MV-4-11 (cell line): ENCODE measurements at places on chromosomes 6 and 20.

- no peak for DNase-seq
Measured at GRCh38 chr6:84615113-84615850, 149.1 kb downstream of the TBX18 start.

GRCh38 chr6:113184736-113185135 lies 672.4 kb upstream of the MARCKS start:
- DNase-seq = no peak

GRCh38 chr6:22873513-22874136 lies 304.3 kb downstream of the HDGFL1 start:
- no peak for DNase-seq

DNA sequence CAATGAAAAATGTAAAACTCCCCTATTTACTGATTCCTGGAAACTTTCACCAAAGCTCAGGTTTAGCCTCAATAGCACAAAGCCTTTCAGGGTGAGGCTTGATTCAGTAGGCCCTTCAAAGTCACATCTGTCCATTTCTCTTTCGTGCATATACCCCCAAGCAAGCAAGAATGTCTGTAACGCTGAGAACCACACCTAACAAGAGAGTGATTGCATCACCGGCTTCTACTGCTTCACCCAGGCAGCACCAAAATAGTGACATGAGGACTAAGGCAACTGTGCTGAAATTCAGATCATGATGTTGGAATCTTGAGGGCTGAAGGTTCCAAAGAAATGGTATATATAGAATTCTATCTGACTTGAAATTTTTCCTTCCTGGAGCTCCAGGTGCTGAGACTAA lies 26.1 kb downstream of the CGA start:
- no peak for DNase-seq

DNA sequence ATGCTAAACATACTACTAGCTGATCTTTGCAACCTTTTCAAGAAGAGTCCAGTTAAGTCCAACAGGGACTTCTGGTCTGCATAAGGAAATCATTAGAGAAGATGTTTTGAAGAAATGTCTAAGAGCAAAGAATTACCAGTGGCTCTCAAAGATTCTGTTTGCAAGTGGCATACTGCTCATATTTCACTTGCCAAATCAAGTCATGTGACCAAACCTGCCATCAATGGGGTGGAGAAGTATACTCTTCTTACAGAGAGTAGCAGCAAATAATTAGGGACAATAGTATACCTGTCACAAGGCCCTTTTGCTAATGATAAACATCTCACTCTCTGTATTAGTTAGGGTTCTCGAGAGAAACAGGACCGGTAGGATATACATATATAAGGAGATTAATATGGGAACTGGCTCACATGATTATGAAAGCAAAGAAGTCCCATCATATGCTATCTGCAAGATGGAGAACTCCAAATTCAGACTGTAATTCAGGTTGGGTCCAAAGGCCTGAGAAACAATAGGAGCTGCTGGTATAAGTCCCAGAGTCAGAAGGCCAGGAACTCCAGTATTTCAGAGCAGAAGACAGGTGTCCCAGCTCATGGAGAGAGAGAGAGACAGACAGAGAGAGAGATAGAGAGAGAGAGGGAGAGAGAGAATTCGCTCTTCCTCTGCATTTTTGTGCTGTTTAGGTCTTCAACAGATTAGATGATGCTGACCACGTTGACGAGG lies 111.5 kb downstream of the LCA5 start:
- no peak for DNase-seq

GRCh38 chr6:14292119-14292518 lies 174.5 kb downstream of the CD83 start:
- DNase-seq = no peak

GRCh38 chr20:56685879-56686278 lies 56.8 kb downstream of the TFAP2C start:
- no peak for DNase-seq

- DNase-seq = peak; percentile 94
Measured at GRCh38 chr20:41011551-41012067, 17.0 kb upstream of the TOP1 start.

DNA sequence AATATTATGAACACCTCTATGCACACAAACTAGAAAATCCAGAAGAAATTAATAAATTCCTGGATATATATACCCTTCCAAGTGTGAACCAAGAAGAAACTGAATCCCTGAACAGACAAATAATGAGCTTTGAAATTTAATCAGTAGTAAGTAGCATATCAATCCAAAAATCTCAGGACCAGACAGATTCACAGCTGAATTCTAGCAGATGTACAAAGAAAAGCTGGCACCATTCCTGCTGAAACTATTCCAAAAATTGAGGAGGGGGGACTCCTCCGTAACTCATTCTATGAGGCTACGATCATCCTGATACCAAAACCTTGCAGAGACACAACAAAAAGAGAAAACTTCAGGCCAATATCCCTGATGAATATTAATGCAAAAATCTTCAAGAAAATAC lies 67.0 kb upstream of the PDE7B start:
- no peak for DNase-seq

GRCh38 chr6:136897071-136897470 lies 25.0 kb upstream of the SLC35D3 start:
- no peak for DNase-seq

DNA sequence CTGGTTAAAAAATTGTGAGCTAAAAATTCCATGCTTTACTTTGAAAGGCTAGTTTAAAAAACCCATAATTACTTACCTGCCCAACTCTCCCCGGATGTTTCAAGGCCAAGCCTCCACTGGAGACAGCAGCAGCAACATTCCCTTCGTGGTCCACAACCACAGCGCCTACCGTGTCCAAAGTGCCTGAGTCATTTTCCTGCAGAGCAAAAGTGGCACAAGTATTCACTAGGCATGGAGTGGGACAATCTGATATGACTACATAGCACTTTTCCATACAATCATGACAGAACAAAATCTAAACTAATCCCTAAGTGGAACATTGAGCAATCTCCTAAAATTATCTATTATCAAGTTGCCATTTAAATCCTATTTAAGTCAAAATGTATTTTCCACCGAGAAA lies 104.8 kb downstream of the TASP1 start:
- DNase-seq = no peak

- DNase-seq = no peak
Measured at GRCh38 chr6:148747471-148748165, 788 bp downstream of the UST start.

- no peak for DNase-seq
Measured at GRCh38 chr6:3808759-3809514, 40.2 kb upstream of the FAM50B start.

- DNase-seq = peak; percentile 68
Measured at GRCh38 chr6:135141728-135142127, 39.4 kb upstream of the MYB start.

GRCh38 chr6:57215260-57215659 lies 6.8 kb downstream of the RAB23 start:
- DNase-seq = no peak

DNA sequence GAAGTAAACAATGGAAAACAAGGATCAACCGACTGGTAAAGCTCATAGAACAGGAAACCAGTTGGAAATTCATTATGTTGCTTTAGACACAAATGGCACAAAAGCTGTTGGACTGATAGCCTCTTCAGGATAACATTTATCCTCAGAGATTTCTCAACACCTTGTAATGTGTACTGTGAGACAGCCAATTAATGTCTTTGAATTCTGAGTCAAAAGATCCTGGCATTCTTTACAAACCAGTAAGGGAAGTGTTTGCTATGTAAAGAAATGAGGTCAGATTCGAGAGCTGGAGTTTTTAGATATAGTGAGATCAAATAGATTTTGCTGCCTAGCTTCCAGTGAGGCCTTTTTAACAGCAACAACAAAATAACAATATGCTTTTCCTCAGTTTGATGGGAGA lies 439.2 kb downstream of the C6orf118 start:
- DNase-seq = no peak

DNA sequence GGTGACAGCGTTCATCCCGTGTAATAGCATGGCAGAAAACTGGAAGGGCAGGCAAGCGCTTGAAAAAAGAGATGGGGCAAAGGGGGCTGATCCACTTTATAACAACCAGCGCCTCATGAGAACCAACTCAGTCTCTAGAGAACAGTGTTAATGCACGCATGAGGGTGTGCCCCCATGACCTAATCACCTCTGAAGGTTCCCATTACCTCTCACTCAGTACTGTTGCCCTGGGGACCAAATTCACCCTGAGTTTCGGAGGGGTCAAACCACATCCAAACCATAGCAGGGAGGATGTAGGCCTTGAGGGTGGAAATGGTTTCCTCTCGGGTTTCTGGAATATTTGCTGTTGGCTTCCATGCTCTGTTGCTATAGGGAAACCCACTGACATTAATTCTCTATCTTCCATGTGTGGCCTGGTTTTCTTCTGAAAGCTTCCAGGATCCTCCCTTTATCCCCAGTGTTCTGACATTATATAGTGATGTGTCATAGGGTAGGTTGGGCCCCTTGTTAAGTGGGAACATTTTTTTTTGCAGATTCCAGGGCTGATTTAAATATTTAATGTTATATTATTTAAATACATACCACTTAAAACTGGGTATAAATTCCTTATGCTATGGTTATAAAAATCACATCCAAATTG lies 65.2 kb downstream of the PPP1R14C start:
- no peak for DNase-seq

DNA sequence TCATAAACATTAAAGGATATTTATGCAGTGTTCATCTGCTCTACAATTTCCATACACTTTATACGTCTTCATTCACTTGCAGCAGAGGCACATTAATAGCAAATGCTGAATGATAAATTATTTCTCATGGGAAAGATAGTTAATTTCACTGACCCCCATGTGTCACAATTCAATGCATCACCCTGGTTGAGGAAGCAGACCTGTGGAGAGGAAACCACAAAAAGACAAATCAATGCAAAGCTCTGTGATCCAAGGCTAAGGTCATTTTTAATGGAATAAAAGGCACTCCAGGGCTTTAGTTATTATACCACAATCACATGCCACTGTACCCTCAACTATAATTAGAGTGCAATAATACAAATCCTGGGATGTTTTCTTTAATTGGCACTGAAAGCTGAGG lies 40.3 kb upstream of the TENT5A start:
- no peak for DNase-seq
